ENCODE measurements at places on chromosomes 7 and 10.

- no peak for DNase-seq
Observed at GRCh38 chr7:76347710-76348109, 11.1 kb downstream of the YWHAG start.

- DNase-seq, result no peak
Observed at GRCh38 chr7:75537731-75538130, 45.6 kb downstream of the SPDYE5 start.

DNA sequence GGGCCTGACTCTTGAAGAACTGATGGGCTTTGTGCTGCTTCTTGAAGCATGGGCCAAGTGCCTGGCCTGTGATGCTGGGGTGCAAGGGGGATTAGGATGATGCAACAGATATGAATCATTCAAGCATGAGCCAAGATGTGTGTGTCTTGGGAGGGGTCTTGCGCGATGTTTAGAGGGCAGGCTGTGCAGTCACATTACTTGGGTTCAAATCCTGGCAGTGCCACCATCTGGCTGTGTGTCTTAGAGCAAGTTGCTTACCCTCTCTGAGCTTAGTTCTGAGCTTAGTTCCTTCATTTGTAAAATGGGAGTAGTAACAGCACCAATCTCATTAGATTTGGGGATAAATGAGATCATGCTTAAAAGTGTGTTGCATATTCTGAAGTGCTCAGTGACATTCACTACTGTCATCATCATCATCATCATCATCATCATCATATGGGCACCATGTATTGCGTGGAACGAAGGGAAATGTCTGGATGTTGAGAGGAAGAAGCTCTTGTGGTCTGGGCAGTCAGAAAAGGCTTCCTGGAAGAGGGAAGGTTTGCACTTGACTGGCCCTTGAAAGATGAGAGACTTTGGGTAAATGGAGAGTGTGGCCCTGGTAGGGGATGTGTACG is 9.3 kb downstream of the UNC5B start:
- no peak for DNase-seq

DNA sequence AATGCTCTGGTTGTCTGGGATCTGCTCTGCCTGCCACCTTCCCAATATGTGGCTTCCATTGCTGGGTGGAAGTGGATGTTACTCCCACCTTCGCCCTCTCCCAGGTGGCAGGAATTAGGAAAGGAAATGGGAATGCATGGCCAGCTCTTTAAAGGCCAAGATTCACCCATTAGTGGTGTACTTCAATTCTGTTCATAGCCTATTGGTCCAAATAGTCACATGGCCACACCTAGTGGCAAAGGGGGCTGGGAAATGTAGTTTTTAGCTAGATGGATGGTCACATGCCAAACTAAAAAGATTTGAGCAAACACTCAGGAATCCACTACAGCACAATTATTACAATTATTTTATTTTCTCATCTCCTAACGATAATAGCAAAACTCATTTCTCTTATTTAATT is 135.1 kb downstream of the NPY start:
- DNase-seq, result no peak

GRCh38 chr7:55100544-55101327 is 81.9 kb downstream of the EGFR start:
- peak; percentile 87 for DNase-seq

DNA sequence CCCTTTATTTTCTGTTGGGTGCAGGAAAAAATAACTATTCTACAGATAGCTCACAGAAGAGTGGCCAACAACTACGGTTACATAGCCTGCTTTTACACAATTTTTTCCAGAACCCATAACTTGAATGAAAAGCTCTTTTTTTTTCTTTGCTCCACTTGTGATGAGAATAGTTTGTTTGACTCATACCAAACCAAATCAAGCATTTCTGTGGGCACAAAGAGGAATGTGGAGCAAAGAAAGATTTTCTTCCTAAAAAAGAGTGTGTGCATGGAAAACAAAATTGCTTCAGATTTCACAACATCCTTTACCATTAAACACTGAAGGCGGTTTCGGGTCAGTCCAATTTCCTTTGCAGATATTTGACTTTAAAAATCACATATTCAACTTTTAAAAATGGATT is 54.8 kb upstream of the RAB11FIP2 start:
- no peak for DNase-seq

- DNase-seq, result no peak
Observed at GRCh38 chr7:30301751-30302150, 17.4 kb downstream of the ZNRF2 start.

DNA sequence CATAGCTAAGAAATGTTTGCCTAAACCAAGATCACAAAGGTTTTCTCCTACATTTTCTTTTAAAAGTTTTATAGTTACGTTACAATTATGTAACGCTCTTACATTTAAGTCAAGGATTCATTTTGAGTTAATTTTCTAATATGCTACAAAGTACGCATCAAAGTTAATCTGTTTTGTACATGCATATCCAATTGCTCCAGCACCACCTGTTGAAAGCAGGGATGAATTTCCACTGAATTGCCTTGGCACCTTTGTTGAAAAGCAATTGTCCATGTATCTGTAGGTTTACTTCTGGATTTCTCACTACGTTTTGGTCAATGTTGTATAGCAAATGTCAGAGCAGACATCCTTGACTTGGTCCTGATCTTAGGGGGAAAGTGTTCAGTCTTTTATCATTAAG is 59.6 kb downstream of the NEUROG3 start:
- no peak for DNase-seq

GRCh38 chr7:74202841-74203556 is 6.8 kb upstream of the LAT2 start:
- no peak for DNase-seq

- no peak for DNase-seq
Observed at GRCh38 chr7:4998910-4999309, 39.9 kb upstream of the MMD2 start.

- DNase-seq, result no peak
Observed at GRCh38 chr10:54125098-54125747, 675.8 kb downstream of the PCDH15 start.

GRCh38 chr10:116690356-116691322 is 51.7 kb downstream of the HSPA12A start:
- DNase-seq, result no peak

DNA sequence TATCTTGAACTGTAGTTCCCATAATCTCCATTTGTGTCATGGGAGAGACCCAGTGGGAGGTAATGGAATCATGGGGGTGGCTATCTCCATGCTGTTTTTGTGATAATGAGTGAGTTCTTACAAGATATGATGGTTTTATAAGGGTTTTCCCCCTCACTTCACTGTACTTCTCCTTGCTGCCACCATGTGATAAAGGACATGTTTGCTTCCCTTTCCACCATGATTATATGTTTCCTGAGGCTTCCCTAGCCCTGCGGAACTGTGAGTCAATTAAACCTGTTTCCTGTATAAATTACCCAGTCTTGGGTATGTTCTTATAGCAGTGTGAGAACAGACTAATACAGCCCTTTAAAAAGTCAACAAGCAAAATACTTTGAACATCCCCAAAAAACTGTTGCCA is 427.7 kb downstream of the HTR7 start:
- DNase-seq, result no peak

- DNase-seq, result no peak
Observed at GRCh38 chr7:43164757-43165156, 52.3 kb downstream of the HECW1 start.

DNA sequence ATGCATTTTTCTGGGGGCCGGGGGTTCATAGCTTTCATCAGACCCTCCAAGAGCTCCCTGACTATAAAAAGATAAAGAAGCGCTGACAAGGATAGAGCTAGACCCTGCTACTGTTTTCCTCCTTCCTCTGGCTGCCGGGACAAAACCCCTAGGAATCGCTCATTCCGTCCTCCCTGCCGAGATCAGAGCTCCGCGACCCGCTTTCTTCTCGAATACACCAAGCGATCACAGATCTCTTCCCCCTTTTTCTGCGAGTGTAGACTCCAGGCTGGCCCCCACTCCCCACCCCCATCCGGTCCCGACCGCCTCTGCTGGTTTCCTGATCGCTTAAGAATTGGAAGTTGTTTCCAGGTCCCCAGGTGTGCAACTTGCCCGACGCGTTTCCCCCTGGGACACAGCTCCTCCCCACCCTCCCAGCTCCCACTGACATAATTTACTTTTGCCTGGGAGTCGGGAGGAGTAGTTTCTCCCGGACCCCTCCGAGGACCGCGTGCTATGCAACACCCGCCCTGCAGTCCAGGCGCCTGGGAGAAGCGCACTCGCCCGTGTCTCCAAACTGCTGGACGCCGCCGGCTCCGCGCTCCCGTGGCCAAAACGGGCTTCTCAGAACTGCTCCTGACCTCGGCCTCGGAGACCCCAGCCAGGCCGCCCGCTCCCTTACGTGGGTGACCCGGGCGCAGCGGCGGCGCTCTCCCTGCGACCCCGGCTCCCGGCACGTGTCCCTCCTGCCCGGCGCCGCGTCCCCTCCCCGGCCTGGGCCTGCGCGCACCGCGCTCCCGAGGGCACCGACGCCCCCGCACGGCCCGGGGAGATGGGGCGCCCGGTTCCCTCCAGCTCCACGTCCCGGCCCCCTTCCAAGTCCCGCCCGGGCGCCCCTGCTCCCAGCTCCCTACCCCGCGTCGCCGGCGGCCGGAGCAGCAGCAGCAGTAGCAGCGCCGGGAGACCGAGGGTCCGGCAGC is 552 bp downstream of the IL15RA start:
- DNase-seq, result peak; percentile 6

DNA sequence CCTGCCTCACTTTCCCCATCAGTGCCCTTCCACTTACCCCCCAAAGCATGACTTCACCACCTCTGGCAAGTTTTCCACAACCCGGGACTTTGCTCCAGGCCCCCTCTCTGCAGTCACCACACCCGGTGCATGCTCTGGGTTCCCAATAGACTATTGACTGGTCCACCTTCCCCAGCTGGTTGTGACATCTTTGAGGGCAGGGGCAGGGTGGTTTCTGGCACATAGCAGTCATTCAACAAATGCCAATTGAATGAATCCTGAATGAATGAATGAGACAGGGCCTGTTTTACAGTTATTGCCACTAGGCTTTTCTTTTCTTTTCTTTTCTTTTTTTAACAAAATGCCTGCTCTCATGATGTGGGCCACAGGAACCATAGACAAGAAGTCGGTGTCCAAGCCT is 28.8 kb upstream of the DOCK1 start:
- no peak for DNase-seq

DNA sequence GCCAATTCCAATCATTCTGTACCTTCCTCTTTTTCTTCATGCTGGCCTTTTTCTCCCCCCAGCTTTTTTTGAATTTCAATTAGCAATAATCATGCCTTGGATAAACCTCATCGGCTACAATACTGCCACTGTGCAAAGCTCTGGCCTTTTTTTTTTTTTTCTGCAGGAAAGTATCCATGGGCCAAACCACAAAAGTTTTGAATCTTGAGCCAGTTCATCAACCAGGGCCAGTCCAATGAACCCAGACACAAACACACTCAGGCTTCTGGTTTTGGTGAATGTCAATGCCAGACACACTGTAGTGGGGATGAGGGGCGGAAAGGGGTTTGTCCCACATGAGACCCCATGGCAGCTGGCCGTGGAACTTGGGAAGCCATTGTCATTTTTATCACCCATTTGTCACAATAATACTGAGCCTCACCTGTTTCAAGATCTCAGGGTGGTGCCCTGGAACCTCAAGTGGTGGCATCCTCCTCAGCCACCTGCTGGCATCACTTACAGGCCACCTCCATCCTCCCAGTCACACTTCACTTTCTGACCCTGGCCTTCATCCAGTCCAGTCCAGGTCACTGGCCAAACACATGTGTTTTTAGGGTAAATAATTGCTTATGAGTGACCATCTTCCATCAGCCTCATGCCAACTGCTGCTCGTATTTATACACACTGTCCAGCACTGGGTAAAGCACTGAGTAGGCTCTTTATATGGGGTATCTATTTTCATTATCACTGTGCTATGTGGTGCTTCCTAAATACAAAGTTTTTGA is 40.8 kb upstream of the TSPAN33 start:
- DNase-seq, result no peak

- no peak for DNase-seq
Observed at GRCh38 chr7:115133248-115133647, 211.4 kb downstream of the MDFIC start.

DNA sequence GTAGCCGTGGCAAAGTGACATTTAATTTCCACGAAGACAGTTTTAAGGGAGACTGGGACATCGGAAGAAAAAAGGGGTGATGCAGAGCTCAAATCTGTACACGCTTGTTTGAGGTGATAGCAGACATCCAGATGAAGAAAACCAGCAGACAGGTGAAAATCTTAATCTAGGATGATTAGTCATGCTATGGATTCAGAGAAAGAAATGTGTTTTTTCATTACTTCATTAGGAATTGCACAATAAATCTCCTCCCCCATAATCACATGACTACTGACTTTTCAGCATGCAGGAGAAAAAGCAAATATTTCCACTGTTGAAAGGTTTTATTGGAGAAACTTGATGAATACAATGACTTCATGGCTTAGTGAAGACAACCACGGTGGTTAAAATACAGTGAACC is 2.5 kb downstream of the NUDT5 start:
- DNase-seq, result no peak

GRCh38 chr7:18457832-18458231 is 37.7 kb upstream of the HDAC9 start:
- DNase-seq, result no peak

DNA sequence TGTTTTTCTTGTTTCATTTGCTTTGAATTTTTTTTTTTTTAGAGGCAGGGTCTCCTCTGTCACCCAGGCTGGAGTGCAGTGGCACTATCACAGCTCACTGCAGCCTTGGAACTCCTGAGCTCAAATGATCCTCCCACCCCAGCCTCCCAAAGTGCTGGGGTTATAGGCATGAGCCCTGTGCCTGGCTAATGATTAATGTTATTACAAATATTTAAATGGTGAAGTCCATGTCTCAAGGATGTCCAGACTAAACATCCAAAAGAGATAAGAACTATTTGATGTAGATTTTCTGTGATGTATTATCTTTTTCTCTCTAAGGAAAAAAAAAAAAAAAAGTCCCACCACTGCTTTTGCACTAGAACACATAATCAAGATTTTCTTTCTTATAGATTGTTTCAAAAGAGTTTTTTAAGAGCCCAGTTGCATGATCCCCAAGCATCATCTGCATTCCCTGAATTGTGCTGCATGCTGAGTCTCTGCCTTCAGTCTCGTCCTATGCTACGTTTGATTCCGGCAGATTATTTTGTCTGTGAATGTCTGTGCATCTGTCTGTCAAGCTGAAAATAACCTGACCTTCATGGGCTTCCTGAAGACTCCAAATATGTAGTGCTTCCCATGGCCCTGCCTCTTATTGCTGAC is 33.4 kb downstream of the MACROH2A2 start:
- DNase-seq, result no peak

GRCh38 chr7:92667816-92668535 is 77.8 kb upstream of the FAM133B start:
- DNase-seq, result no peak

- no peak for DNase-seq
Observed at GRCh38 chr7:90178679-90179278, 24.5 kb downstream of the STEAP1 start.
